ENCODE measurements at places on chromosomes 13 and 19. TPM values are rescaled to one million over a fixed set of nuclear protein-coding genes. Genes with fewer than 3 reads are reported as not detected.

DNA sequence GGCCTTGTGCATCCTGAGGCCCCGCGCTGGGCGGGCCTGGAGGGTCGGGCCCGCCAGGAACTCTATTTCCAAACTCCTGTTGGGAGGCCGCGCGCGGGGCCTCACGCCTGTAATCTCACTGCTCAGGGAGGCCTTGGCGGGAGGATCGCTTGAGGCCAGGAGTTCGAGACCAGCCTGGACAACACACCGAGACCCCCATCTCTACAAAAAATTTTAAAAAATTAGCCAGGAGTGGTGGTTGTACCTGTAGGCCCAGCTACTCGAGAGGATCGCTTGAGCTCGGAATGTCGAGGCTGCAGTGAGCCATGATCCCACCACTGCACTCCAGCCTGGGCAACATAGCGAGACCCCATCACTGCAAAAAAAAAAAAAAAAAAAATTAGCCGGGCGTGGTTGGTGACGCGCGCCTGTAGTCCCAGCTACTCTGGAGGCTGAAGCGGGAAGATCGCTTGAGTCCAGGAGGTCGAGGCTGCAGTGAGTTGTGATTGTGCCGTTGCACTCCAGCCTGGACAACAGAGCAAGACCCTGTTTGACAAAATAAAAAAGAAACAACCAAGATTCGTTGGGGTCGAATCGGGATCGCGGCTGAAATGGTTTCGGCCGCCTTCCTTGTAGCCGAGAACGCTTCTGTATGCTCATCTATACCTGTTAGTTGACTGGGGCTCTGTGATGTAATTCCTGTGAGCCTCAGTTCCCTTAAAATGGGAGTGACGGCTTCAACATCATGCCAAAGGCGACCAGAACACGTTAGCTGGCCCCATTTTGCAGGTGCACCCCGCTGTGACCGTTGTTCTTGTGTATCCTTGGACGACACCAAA, 636 bp downstream of the SF3A2 start:
- no peak for DNase-seq

The CAPN12 gene
- 1.4 TPM for total RNA-seq

DNA sequence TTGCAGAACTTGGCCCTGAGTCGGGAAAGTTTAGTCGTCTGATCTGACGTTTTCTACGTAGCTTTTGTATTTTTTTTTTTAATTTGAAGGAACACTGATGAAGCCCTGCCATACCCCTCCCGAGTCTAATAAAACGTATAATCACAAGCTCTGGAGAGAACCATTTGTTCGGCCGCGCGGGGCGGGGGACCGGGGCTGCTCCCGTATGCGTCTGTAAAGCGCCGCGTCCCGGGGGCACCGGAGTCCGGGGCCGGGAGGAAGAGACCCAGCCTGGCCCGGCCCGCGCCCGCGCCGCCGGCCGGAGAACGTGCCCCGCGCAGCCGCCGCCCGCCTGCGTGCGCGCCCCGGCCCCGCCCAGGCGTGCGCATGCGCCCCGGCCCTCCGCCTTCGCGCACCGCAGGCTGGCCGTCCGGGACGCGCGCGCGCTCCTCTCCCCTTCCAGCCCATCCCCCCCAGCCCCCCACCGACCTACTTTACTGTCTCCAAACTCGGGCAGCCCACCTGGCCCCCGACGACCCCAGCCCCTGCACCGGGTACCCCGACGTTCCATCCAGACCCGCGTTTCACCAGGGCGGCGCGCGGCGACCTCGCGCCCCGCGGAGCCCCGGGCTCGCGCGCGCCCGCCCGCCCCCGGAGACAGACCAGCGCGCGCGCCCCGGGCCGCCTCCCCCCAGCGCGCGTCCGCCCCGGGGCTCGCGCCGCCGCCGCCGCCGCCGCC, 785 bp upstream of the USF2 start:
- DNase-seq: no peak

GRCh38 chr13:113897161-113897560, 33.3 kb upstream of the GAS6 start:
- DNase-seq: peak; percentile 97

- no peak for DNase-seq
These were observed 30.9 kb downstream of the LAMP1 start for GRCh38 chr13:113327766-113328471.

The ZNF626 gene
- total RNA-seq: 6.9 TPM

DNA sequence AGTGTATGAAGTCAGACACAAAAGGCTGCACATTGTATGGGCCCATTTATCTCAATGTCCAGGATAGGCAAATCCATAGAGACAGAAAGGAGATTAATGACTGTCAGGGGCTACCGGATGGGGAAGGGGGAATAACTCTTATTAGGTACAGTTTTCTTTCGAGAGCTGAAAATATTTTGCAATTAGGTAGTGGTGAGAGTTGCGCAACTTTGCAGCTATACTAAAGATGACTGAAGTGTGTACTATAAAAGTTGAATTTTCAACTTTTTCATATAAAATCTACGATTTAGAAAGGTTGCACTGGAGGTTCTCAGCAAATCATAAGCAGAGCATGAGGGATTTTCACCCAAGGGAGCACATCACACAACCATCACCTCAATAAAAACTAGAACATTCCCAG, 16.1 kb upstream of the SLC15A1 start:
- no peak for DNase-seq

The HTR2A gene
- not detected for total RNA-seq

The RYR1 gene
- 0.78 TPM for total RNA-seq

GRCh38 chr13:44385401-44385800, 11.8 kb downstream of the SERP2 start:
- no peak for DNase-seq

The SMIM44 gene
- total RNA-seq: not detected

GRCh38 chr19:49136771-49137171, 17.4 kb downstream of the PPFIA3 start:
- DNase-seq: no peak

DNA sequence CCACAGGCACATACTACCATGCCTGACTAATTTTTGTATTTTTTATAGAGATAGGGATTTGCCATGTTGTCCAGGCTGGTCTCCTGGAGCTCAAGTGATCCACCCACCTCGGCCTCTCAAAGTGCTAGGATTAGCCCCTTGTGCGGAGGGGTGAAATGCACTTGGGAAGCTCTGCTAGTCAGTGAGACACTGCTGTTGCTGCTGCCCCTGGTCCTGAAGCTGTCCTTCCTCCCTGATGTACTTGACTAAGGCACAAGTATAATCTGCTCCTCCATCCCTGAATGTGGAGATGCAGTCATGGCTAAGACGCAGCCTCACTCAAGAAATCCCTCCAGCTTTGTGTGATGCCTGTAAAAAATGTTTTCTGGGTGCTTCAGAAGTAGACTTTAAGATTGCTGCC, 124.5 kb downstream of the KCTD15 start:
- DNase-seq: no peak

DNA sequence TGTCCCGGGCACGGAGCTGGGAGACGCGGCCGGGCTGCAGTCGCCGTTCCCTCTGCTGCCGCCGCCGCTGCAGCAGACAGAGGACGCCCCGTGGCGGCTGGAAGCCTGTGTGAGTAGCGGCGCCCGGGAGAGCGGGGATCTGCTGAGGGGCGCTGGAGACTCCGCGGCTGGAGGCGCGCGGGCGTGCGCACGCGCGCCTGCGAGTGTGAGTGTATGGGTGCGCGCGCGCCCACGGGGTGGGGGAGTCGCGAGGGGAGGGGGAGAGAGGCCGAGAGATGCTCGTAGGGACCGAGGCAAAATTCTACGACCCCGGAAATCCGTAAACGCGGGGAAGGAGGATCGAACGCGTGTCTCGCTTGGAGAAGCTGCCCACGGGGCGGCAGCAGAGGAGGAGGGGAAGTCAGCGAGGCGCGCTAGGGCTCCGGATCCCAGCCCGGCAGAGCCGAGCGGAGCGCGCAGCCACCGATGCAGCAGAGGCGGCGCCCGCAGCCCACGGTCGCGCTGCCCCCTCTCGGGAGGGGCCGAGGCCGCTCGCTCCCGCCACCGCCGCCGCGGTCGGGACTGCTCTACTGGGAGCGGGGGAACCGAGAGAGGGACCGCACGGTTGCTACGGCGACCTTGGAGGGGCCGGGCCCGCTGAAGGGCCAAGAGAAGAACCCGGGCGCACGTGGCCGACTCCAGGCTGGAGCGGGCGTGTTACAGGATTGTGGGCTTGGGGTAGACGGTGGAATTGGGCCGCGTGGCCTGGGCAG, at the start of gene ENOX1:
Gene ENOX1, minus strand, starts transcription at position 207 of the 752 bp plus-strand sequence.
- peak; percentile 70 for DNase-seq

The TRPC4 gene
- not detected for total RNA-seq

The ZAR1L gene
- not detected for total RNA-seq

DNA sequence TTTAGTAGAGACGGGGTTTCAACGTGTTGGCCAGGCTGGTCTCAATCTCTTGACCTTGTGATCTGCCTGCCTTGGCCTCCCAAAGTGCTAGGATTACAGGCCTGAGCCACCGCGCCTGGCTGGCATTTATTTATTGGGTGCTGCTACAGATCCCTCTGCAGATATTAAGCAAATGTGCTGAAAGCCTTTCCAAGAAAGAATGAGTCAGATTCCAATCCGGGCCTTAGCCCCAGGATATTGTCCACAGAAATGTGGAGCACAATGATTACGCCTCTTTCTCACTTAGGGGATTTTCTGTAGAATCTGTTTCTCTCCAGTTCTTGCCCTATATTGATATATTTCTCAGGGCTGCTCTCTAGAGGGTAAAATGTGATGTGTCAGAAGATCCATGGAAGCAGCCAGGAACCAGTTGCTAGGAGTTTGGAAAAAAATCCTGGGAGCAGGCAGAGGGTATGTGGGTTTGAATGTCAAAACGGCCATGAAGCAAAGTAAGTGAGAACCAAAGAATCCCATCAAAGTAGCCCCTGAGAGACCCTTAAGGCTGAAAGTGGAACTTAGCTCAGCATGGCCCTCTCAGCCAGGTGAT, 24.8 kb upstream of the IGFL4 start:
- peak; percentile 73 for DNase-seq

- DNase-seq: no peak
These were observed 89.7 kb downstream of the AKAP11 start for GRCh38 chr13:42361701-42362100.

DNA sequence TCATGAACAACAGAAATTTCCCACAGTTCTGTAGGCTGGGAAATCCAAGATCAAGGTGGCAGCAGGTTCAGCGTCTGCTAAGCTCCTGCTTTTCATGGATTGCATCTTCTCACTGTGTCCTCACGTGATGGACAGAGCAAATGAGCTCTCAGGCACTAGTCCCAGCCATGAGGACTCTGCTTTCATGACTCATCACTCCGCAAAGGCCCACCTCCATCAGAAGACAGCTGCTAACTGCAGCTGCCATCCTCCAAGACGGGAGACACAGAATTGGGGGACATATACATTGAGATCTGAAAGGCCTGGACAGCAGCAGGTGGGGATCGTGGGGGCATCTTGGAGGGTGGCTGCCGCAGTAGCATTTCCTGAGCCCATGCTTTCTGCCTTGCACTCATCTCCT, 44.4 kb upstream of the SPATA13 start:
- no peak for DNase-seq

- DNase-seq: no peak
These were observed 1192.2 kb downstream of the EFNB2 start for GRCh38 chr13:105343134-105343806.

- DNase-seq: peak; percentile 84
These were observed 12.0 kb downstream of the LPAR6 start for GRCh38 chr13:48400850-48401291.

The ZNF726 gene
- 2.2 TPM for total RNA-seq

The CGB1 gene
- total RNA-seq: not detected

GRCh38 chr13:106691861-106692260, 123.9 kb upstream of the ARGLU1 start:
- no peak for DNase-seq

The KIR2DL4 gene
- total RNA-seq: not detected

DNA sequence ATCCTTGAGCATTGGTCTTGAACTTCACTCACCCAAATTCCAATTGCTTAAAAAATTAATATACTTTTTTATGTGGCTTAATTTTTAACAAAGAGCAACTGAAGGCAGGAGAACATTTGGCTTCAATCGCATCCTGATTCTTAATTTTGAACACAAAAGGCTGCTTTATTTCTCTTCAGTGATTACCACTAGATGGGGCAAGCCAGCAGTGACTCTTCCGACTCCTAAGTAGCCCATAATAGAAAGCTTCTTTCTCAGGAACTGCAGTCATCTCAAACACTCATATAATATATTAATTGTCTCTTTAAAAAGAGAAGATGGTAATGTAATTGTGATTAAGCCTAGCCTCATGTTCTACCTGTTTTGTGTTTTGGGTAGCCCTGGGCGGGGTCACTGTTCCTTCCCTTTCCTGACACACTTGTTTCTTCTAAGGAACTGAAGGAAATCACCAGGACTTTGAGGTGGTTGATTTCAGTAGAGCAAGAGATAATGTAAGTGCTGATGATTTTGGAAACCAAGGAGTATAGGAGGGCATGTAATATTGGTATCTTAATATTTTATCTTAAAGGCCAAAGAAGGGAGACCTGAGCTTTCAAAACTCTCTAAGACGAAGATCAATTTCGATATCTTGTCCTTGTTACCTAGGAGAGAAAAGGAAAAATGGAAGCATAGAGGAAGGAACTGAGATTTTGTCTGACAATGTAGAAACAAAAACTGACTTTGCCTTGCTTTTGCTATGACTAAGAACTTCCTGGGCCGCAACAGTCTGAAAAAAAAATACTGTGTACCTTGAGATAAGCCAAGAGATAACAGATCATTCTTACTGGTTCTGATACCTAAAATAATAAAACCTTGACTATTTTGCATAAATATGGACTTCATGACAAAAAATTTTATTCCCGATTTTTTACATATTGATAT, 73.1 kb downstream of the TNFSF13B start:
- DNase-seq: peak; percentile 17

DNA sequence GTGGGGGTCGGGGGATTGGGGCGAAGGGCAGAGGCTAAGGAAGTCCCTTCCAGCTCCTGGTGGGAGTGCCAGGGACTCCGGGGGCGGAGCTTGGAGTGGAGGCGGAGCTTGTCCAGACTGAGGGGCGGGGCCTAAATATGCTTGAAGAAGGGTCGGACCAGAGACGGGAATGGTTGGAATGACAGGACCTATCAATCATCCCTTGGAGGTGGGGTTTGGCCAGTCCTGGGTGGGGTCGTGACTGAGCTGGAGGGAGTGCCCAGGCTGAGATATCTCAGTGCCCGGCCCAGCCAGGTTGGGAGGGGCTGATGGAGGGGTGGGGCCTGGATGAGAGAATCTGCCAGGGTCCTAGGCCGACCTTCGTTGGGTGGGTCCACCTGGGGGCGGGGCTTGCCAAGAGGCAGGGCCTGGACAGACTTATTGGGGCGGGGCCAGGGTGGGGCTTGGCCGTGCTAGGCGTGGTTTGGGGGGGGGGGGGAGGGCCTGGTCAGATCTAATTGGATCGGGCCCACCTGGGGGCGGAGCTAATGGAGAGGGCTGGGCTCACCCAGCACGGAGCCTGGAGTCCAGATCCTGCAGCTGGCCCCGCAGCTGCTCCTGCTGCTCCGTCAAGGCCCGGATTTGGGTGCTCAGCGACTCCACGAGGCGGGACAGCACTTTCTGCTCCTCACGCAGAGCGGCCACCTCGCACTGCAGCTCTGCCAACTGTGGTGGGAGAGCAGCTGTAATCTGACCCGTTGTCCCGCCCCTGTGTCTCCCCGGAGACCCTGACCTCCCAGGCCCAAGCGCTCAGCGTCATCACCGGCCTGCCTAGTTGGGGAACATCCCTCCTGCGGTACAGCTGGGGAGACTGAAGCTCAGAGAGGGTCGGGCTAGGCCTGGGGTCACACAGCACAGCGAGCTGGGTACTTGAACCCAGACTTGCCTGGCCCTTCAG, 2.6 kb upstream of the WIZ start:
- peak; percentile 78 for DNase-seq

The POLD1 gene
- 89.1 TPM for total RNA-seq

GRCh38 chr19:32219881-32220472, 125.4 kb upstream of the ZNF507 start:
- DNase-seq: no peak

GRCh38 chr19:5703819-5704818, 14.0 kb downstream of the RPL36 start:
- DNase-seq: no peak

The PEAK3 gene
- total RNA-seq: not detected

GRCh38 chr13:43698009-43698408, 88.8 kb downstream of the ENOX1 start:
- no peak for DNase-seq
